Colonic mucosa (tissue), 4 donors: ENCODE measurements at places on chromosomes 3 and 15.

DNA sequence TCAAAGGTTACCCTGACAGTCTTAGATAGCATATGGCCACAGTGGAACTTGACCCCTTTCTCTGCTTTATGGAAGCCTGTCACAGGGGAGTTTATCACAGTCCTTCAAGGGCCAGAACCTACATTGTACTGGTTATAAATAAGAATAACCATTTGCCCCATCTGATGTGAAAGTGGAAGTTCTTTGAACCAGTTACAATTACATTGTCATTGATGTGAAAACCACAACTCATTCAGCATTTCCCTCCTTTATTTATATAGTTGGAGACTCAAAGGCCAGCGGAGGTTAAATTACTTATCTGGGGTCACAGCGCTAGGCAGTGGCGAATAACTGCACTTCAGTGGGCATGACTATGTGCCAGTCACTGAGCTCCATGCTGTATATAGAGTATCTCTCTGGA, 60.5 kb upstream of the TBC1D5 start:
- no peaks in the 10 kb centered on the region for H3K27me3 ChIP-seq
- no peak for DNase-seq
- H3K27ac ChIP-seq, result no peak overlapping the region
- H3K36me3 ChIP-seq, result no peaks in the 10 kb centered on the region

DNA sequence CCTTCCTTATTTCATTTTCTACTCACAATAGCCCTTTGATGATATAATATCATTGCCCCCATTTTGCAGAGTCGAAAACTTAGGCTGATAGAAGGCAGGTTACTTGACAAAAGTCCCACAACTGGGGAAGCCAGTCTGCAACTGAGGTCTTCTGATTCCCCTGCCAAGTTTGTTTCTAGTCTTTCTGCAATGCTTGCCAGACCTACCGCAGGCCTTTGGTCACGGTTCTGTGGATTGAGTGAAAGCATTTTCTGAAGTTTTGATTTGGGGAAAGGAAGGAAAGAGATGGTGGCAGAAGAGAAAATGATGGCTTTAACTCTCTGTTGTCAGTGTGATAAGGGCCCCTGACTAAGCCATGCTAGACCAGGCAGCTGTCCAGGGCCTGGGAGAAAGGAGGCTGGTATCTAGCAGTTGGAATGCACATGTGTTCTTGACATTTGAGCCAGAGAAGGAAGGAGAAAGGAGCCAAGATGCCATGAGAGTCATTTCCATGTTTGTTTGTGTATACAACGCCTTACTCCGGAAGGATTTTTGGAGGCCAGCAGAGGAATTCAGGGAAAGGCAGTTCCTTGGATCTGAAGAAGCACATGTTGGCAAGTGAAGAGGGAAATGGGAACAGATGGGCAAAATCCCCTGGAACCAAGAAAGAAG, 29.9 kb downstream of the FAH start:
- no peaks in the 10 kb centered on the region for H3K36me3 ChIP-seq
- no peaks in the 10 kb centered on the region for H3K27me3 ChIP-seq
- no peak for DNase-seq
- H3K27ac ChIP-seq, result no peak overlapping the region
- H3K4me3 ChIP-seq, result no peak overlapping the region

DNA sequence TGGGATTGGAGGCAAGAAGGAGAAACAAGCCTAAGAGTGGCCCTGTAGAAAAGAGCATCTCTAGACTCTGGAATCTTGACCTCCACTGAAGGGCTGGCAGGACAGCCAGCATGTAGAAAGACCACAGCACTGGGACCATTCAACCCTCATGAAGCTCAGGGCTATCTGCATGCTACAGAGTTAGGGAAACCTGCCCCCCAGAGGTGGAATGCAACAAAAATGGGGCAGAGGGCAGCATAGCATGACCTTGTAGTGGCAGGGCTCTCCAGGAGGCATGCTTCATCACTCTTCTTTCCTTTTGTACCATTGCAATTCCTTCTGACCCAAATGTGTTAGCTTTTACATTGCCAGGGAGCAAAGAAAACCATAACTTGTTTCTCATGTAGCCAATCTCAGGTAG, 445.4 kb downstream of the EPHB1 start:
- no peak for DNase-seq
- no peaks in the 10 kb centered on the region for H3K36me3 ChIP-seq
- no peaks in the 10 kb centered on the region for H3K27me3 ChIP-seq
- H3K4me1 ChIP-seq, result no peaks in the 10 kb centered on the region

DNA sequence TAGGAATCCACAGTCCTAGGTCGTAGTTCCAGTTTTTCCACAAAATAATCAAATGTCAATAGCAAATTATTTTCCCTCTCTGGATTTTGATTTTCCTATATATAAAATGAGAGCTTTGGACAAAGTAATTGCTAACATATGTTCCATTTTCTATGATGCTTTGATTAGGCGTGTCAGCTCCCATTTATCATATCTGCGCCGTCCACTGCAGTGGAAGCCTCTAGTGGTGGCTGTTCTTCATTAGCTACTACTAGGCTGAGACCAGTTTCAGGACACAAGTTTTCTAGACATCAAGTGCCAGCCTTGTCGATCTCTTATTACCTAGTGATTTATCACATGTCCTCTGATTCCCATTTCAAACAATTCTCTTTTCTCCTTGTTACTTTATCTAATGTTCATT, 271.5 kb downstream of the TUSC7 start:
- H3K4me3 ChIP-seq, result no peak overlapping the region
- no peaks in the 10 kb centered on the region for H3K27me3 ChIP-seq
- no peak overlapping the region for H3K27ac ChIP-seq
- no peaks in the 10 kb centered on the region for H3K36me3 ChIP-seq

GRCh38 chr3:4515916-4516579, 22.9 kb downstream of the ITPR1 start:
- H3K36me3 ChIP-seq, result no peaks in the 10 kb centered on the region
- DNase-seq, result no peak
- H3K27me3 ChIP-seq, result no peaks in the 10 kb centered on the region
- H3K4me1 ChIP-seq, result no peaks in the 10 kb centered on the region
- H3K27ac ChIP-seq, result no peak overlapping the region
- H3K4me3 ChIP-seq, result no peak overlapping the region

DNA sequence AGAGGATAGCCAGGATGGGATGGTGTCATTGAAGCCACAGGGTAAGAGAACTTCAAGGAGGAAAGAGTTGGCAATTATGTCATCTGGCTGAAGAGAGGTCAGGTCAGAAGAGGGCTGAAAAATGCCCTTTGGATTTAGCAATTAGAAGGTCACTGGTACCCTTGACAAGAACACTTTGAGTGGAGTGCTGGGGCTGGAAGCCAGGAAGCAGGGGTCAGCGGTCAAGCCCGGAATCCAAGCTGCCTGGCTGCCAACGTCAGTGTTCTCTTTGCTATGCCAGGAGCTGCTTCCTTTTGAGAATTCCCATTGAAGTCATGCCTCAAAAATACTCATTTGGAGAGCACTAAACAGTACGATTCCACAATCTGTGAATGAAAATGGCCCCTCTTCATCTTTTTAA, 386.5 kb downstream of the SHQ1 start:
- no peak for DNase-seq
- no peak overlapping the region for H3K27ac ChIP-seq

DNA sequence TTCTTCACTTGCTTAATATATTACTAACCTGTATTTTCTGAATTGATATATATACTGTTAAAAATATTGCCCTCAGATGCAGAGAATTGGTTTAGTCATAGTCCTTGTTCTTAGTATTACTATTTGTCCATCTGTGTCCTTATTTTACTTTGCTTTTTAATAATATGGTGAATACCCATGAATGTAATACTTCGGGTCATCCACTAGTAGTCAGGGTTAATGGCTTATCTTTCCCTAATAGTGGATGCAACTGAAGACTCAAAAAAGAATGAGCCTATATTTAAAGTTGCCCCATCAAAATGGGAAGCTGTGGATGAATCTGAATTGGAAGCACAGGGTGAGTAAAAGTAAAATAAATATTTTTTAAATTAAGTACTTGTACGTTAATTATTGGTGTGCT, 36.5 kb downstream of the U2SURP start:
- no peak for DNase-seq
- no peaks in the 10 kb centered on the region for H3K4me1 ChIP-seq
- H3K36me3 ChIP-seq, result no peaks in the 10 kb centered on the region
- no peak overlapping the region for H3K27ac ChIP-seq
- H3K27me3 ChIP-seq, result no peaks in the 10 kb centered on the region

DNA sequence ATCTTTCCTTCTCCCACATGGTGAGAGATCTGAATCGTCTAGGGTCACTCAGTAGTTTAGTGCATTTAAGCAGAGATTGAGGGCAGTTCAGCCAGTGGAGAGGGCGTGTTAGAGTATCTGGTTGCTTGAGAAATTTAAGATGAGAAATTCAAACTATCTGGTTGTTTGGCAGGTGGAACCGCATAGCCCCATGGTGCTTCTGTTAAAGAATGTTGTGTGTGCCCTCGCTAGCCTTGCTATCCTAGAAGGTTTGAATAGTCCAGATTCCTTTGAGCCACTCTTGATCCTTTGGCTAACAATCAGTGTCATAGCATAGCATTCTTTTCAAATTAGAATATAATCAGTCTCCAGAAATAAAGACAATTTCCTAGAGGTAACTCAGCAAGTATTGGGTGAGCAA, 32.1 kb downstream of the ABHD17C start:
- H3K4me3 ChIP-seq, result no peak overlapping the region
- no peak overlapping the region for H3K27ac ChIP-seq
- H3K27me3 ChIP-seq, result no peaks in the 10 kb centered on the region

DNA sequence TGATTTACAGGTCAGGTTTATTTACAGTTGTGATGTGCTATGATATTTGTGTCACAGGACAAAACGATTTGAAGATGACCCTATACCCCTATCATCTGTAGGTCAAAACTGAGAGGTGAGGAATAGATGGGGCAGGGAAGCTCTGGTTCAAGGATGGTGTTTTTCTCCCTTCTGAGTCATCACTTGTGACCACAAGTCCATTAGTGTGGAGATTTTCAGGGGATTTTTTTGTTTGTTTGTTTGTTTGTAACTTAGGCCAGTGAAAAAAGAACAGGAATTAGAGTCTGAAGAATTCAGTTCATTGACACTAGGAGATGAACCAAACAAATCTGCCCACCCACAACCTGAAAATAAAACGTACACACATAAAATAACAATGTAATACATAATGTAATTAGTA, 62.7 kb upstream of the FAM98B start:
- H3K36me3 ChIP-seq, result no peaks in the 10 kb centered on the region
- no peak overlapping the region for H3K4me3 ChIP-seq
- H3K27me3 ChIP-seq, result no peaks in the 10 kb centered on the region
- DNase-seq, result no peak
- H3K4me1 ChIP-seq, result no peaks in the 10 kb centered on the region
- H3K27ac ChIP-seq, result no peak overlapping the region

DNA sequence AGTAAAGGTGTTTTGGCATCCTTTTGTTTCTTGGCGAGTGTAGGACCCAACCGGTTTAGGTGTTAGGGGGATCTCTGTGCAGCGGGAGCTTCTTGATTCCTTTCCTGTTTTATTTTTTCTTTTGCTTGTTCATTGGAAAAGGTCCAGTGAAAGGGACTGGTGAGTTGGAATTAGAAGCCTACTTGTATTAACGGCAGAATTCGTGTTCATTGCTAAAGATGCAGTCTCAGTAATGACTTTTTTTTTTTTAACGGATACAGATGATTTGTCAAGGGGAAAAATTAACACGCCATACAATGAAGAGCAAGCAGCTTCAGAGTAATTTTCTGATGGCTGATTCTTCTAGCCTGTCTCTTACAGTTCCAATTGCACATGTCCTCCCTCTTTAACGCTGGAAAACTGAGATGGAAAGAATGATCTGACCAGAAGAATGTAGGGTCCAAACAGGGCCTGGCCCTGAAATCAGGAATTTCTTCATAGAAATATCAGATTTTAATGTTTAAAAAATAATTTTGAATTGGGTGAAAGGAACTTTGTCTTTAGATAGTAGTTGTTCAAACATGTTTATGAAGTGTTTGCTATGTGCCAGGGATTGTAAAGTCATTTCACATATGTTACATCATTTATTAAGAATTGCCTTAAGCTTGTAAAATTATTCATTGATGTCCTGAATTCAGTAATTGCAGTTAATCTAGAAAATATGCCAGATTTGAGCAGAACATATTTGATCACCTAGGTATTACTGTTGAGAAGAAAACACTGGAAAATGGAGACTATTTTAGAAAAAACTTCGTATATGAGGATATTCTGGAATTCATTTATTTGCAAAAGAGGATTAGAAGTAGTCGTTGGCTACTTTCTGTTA, 1.4 kb downstream of the MAPK6 start:
- peak overlapping the region; percentile 84 for H3K27ac ChIP-seq
- H3K4me1 ChIP-seq, result peaks cover 6% of the 10 kb centered on the region
- peak overlapping the region; percentile 63 for H3K4me3 ChIP-seq
- no peak for DNase-seq

DNA sequence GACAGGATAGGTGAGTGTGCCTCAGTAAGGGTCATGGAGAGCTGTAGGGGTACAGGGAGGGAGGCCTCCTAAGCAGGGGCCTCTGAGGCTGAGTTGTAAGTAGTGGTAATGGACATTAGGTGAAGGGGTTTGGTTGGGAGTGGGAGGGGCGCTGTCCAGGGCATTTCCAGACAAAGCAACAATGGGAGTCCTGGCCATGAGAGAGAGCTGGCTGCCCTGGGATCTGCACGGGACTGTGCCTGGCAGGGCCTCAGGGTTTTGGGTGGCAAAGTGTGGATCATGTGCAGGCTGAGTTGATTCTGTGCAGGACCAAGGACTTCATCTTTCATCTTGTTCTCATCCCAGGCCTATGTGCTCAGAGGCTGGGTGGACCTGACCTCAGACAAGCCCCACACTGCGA, 4.6 kb downstream of the TTC21A start:
- H3K4me3 ChIP-seq, result no peak overlapping the region
- H3K36me3 ChIP-seq, result no peaks in the 10 kb centered on the region
- no peaks in the 10 kb centered on the region for H3K4me1 ChIP-seq
- H3K27me3 ChIP-seq, result no peaks in the 10 kb centered on the region
- no peak overlapping the region for H3K27ac ChIP-seq
- no peak for DNase-seq

DNA sequence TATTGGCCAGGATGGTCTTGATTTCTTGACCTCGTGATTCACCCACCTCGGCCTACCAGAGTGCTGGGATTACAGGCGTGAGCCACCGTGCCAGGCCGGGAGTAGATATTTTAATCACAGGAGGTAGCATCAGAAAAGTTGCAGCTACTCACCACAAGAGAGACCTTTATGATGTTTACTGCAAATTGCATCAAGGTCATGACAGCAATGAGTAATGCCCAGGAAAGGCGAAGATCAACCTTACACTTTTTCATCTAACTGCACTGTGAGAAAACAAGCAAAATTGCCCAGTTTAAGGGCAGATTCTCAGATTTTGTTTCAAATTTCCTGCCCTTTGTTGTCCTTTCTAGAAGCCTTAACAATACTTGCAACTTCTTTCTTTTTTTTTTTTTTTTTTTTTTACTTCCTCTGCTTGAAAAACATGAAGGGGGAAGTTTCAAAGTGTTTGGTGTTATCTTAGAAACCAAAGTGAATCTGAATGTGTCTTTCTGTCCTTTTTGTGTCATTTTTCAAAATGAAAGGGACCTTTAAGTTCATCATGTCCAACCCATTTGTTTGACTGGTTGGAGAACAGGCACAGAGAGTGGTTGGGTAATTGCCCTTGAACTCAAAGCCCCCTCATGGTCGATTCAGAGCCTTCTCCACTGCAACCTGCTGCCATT, 25.0 kb downstream of the TGFBR2 start:
- DNase-seq, result no peak
- peaks cover 7% of the 10 kb centered on the region for H3K4me1 ChIP-seq
- peak overlapping the region; percentile 61 for H3K27ac ChIP-seq
- H3K36me3 ChIP-seq, result no peaks in the 10 kb centered on the region
